ENCODE measurements at places on chromosomes 6 and 20.

- DNase-seq = no peak
Observed at GRCh38 chr6:82363428-82364086, at the start of gene TPBG. TSS of gene TPBG (plus strand) at chr6:82363817. CDS start at chr6:82364962, 1,145 bp downstream.

GRCh38 chr20:48460681-48461080, 367.1 kb downstream of the PREX1 start:
- no peak for DNase-seq

GRCh38 chr6:3751077-3751729, at the start of gene PXDC1:
TSS of gene PXDC1 (minus strand) at chr6:3751713. CDS start at chr6:3751531, 182 bp downstream.
- no peak for DNase-seq

DNA sequence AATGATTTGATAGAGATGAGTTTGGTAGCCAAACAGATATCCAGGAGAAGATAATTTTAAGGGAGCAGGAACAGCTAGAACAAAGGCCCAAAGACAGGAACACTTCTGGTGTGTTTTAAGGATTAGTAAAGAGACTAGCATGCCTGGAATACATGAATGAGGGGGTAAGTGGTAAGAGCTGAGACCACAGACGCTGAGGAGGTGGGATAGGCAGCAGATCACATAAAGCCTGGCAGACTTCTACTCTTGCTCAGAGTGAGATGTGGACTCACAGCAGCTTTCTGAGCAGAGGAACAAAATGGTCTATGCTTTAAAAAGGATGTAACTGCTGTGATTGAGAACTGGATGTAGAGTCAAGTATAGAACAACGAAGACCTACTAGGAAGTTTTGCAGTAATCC, 100.1 kb downstream of the EPHA7 start:
- DNase-seq = no peak

- no peak for DNase-seq
Observed at GRCh38 chr6:137271245-137272183, 52.3 kb upstream of the IFNGR1 start.

GRCh38 chr6:42292004-42292740, 74.5 kb upstream of the MRPS10 start:
- no peak for DNase-seq

DNA sequence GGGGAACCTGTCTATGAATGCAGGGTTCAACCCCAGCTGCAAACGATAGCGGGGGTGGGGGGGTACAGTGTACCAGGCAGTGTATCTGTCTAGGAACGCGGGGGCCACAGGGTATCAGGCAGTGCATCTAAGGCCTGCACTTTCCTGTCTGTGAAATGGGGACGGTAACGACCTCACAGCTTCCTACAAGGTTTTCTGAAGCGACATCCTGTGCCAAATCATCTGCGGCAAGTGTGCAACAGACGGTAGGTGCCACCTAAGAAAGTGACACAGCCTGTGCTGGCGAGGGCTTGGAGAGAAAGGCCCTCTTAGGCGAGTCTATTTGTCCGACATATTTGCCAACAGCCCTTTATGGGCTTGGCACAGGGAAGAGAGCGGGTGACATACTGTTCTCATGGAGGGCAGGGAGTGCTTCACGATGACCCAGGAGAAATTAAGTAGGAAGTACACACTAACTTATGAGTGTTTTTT, 3.8 kb downstream of the DIDO1 start:
- DNase-seq = no peak

- no peak for DNase-seq
Observed at GRCh38 chr6:69379518-69379917, 417.3 kb downstream of the LMBRD1 start.

GRCh38 chr20:64055893-64056638, 6.6 kb upstream of the SOX18 start:
- no peak for DNase-seq

- no peak for DNase-seq
Observed at GRCh38 chr6:71533939-71534379, 245.3 kb downstream of the OGFRL1 start.

DNA sequence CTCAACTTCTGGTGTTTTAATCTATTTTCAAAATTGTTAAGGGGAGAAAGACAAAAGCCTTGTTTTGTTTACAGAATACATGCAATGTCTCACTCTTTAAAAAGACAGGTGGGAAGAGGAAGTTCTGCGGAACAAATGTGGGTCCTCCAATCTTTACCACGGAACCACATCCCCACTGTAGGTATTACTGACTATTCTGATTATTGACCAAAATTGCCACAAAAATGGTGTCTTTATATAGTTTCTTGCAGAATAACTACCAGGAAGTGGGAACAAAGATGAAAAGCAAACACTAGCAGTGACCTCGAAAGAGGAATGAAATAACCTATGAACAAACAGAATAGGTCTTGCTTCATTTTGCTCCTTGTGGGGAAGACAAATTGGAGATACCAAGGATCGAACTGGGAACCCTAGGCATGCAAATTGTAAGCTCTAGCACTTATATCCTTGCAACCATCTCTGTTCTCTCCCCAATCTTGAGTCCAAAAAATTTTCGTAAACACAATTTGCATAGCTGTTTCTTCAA, 106.7 kb downstream of the GPX5 start:
- DNase-seq = no peak

DNA sequence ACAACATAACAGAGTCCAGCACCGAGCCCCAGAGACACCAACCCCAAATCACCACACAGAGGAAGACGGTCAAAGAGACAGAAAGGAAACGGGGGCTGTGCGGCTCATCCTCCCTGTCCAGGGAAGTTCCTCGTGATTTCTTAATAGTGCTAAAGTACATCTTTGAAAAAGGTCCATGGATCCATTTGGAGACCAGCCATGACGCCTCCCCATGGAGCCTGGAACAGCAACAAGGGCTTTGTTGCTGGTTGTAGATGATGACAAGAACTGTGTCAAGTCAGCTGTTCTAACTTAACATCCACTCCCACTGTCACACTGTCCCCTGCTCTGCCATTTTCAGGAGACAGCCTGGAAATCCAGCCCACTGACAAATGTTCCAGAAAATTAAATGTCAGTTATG, 99.7 kb downstream of the ATP9A start:
- no peak for DNase-seq

DNA sequence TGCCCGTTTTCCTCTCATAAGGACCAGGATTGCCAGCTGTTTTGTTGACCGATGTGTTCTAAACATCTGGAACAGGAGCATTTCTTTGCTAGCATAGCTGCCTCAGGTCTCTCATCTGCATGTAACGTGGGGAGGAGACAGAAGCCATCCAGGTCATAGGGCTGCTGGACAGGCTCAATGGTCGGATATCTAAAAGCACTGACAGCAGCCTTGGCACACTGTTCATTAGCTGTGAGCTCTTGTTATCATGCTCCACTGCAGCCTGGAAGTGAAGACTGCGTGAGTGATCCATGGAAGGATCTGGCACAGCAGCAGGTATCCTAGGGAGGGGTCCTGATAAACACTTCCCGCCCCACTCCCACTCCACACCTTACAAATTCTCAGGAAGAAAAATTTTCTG, 175.3 kb downstream of the LRFN2 start:
- DNase-seq = no peak

Data from NCI-H2107 (cell line).